ENCODE measurements at places on chromosomes 12 and 14.

DNA sequence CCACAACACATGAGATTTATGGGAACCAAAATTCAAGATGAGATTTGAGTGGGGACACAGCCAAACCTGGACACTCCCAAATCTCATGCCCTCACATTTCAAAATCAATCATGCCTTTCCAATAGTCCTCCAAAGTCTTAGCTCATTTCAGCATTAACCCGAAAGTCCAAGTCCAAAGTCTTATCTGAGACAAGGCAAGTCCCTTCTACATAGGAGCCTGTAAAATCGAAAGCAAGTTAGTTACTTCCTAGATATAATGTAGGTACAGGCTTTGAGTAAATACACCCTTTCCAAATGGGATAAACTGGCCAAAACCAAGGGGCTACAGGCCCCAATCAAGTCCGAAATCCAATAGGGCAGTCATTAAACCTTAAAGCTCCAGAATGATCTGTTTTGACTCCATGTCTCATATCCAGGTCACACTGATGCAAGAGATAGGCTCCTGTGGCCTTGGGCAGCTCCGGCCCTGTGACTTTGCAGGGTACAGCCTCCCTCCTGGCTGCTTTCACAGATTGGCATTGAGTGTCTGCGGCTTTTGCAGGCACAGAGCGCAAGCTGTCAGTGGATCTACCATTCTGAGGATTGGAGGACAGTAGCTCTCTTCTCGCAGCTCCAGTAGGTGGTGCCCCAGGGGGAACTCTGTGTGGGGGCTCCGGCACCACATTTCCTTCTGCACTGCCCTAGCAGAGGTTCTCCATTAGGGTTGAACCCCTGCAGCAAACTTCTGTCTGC is 60.1 kb downstream of the LRIG3 start:
- no peak for DNase-seq

GRCh38 chr14:97106166-97106565 is 309.0 kb downstream of the VRK1 start:
- no peak for DNase-seq

DNA sequence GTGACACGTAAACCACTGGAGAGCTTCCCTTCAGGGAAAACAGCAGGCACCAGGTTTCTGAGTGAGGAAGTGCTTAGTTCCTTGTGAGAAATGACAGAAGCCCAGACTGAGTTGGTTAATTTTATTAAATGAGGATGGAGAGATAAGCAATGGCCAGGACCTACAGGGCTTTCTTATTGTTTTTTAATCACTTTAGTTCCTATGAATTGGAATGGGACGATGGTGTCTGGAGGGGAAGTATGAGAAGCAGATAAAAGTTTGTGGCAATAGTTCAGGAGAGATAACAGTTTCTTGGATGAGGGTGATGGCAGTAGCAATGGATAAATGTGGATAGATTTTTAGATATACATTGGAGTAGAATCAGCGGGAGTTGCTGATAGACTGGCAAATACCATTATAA is 86.5 kb upstream of the PTPRR start:
- DNase-seq: no peak

- DNase-seq: no peak
These were observed 45.2 kb downstream of the FOXN3 start for GRCh38 chr14:89371585-89372511.

- DNase-seq: no peak
These were observed 121.9 kb downstream of the GARIN6 start for GRCh38 chr12:99769396-99769980.

- DNase-seq: no peak
These were observed 923 bp upstream of the ITPR2 start for GRCh38 chr12:26833743-26834490.

GRCh38 chr12:22409377-22410164 is 75.1 kb upstream of the ST8SIA1 start:
- DNase-seq: no peak

DNA sequence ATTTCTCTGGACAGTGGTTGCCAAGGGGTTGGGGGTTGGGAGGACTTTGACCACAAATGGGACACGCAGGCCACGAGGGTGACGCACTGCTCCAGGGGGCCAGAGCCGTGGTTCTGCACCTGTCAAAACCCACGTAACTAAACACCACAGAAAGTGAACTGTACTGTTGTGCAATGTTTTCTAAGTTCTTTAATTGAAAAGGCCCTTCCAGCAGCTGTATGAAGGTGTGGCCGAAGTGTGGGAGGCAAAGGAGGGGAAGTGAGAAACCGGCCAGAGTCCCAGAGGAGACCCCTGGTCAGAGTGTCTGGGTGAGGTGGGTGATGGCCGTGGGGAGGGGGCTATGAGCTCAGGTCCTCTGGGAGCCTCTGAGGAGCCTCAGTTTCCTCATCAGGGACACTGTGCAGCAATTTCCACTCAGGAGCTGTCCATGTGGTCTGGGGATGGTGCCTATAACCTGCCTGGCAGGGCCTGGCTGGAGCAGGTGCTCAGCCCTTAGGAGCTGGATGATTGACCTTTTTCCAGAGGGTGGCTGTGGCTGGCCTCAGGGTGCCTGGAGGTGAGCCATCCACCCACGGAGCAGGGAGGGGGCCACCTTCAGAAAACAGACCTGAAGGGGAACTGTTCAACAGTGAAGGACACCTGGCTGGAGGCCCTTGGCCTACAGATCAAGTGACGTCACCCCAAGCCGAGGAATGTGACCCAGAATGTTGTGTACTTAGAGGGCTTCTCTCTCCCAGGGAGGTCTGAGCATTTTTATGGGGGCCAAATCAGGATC is 9.8 kb upstream of the BDKRB2 start:
- no peak for DNase-seq

- DNase-seq: no peak
These were observed 1.1 kb upstream of the C14orf132 start for GRCh38 chr14:96037891-96038557.

GRCh38 chr14:52314595-52315354 is 663 bp downstream of the PTGER2 start:
- no peak for DNase-seq

- no peak for DNase-seq
These were observed 486.2 kb downstream of the RAD51B start for GRCh38 chr14:68305738-68306137.

DNA sequence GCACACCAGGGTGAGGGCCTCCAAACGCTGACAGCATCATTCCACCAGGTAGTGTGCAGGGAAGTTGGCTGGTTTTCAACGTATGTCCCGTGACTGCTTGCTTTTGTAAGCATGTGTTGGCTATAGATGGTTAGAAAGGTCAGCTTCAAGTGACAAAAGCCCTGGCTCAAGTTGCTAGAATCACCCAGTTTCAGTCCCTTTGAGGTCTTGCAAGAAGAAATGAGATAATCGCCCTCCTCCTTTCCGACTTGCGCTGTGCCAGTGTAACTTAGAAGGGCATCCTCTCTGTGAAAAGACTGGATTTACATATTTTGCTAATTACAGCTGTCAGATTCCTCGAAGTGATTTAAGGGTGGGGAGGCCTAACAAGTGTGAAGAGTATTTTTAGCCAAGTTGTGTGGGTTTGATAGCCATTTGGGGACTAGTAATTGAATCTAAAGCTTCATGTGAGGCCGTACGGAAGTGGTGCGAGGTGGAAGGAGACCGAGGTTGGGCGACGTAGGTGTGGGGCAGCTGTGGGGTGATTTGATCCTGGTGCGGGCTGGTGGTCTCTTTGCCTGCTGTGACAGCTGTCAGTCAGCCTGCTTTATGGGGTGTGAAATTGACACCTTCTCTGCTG is 94.7 kb downstream of the CHST11 start:
- DNase-seq: no peak

- DNase-seq: no peak
These were observed 208.7 kb downstream of the ERC1 start for GRCh38 chr12:1199700-1200099.
